NCI-H2081 treated with DMSO at 0.1 percent for 48 hours (cell line): ENCODE measurements at places on chromosomes 1 and 21.
A peak's percentile ranks its signal among the peaks of the same experiment; 100 is the strongest.

- DNase-seq = no peak
Measured at GRCh38 chr21:38170283-38170682, 86.5 kb upstream of the KCNJ15 start.

DNA sequence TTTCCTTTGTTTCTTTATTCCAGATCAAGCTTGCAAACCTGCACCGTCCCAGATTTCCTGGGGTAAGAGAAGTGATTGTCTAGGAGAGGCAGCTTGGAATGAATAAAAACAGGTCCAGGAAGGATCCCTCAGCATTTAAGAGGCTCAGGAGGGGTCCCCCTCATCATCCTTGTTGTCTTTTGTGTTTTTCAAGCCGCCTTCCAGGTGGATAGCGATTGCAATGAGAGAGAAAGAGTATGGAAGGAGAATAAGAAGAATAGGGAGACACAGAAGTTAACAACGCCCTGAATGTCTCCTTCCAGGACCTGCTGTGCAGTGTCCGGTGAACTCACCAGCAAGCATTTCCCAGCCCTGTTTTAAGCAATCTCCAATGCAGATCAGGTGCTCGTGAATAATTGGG is 8.5 kb downstream of the ERG start:
- DNase-seq = no peak

DNA sequence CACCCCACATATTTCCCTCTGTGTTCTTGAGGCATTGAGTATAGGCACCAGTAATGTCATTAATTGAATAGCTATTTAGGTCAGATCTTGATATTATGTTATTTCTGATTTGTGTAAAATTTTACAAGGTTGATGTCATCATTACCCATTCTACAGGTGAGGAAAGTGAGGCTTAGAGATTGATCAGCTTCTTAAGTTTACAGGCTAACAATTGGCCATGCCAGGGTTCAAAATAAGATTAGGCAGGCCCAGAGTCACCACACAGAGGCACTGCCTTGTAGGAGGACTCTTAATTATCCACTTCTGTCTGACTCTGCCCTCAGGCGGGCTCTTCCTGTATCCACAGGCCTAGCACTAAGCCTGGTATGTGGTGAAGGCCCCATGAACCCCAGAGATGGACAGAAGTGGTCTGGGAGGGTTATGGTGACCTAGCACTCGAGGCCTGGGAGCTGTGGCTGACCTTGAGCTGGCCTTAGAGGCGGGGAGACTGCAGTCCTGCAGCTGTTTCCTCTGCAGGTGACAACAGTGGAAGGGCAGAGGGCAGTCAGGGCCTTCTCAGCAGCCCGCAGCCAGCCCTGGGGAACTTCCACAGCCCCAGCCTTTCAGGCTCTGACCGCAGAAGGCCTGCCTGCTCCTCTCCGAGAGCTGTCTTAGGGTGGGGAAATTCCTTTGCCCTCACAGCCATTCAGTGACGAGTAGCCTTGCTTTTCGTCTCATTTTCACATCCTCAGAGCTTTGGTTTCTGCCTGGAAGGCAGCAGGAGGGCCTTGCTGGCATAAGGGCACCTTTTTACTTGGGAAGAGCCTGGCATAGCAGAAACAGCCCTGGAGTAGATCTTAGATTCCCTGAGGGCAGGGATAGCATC is 12.2 kb downstream of the ZDHHC18 start:
- no peak for DNase-seq

- no peak for DNase-seq
Measured at GRCh38 chr1:27726173-27727044, 648 bp downstream of the FAM76A start.

DNA sequence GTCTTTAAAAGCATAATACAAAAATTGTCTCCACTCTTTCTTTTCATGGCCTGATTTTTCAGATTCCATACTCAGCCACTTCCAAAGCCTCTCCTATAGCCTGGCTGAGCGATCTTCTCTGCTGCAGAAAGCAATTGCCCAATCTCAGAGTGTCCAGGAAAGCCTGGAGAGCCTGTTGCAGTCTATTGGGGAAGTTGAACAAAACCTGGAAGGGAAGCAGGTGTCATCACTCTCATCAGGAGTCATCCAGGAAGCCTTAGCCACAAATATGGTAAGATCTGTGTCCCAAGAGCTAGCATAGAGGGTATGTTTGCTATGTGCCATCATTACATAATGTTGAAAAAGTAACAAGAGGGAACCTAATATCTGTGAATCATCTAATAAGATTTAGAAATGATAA is 130.7 kb upstream of the BMP8A start:
- no peak for DNase-seq

GRCh38 chr1:214029796-214030195 is 42.0 kb downstream of the PROX1 start:
- DNase-seq = no peak

- DNase-seq = no peak
Measured at GRCh38 chr1:206790502-206791250, 18.4 kb upstream of the IL10 start.

GRCh38 chr1:154951901-154952657 is 3.8 kb downstream of the PBXIP1 start:
- no peak for DNase-seq

DNA sequence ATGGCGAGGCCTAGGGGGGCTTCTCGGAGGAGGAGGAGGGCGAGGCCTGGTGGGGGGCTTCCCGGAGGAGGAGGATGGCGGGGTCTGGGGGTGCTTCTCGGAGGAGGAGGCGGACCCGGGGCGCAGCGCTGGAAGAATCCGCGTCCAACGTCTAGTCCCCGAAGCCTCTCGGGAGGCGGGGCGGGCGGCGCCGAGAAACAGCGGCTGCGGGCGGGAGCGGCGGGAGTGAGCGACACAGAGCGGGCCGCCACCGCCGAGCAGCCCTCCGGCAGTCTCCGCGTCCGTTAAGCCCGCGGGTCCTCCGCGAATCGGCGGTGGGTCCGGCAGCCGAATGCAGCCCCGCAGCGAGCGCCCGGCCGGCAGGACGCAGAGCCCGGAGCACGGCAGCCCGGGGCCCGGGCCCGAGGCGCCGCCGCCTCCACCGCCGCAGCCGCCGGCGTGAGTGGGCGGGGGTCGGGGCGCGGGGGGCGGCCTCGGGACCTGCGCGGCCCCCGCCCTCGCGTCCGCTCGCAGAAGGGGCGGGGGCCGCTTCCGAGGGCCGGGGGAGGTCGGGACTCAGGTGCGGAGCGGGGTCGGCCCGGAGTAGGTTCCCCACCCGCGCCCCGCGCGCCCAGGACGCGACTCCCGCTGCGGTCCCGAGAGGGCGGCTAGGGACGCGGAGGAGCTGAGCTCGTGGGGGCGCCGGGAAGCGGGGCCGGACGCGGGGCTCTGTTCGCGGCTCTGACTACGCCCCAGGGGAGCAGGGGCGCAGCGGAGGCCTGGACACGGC is at the start of gene KLHL17:
TSS of gene KLHL17 (plus strand) at position 222 of the 769 bp plus-strand sequence. CDS start at position 332, 110 bp downstream.
- no peak for DNase-seq

DNA sequence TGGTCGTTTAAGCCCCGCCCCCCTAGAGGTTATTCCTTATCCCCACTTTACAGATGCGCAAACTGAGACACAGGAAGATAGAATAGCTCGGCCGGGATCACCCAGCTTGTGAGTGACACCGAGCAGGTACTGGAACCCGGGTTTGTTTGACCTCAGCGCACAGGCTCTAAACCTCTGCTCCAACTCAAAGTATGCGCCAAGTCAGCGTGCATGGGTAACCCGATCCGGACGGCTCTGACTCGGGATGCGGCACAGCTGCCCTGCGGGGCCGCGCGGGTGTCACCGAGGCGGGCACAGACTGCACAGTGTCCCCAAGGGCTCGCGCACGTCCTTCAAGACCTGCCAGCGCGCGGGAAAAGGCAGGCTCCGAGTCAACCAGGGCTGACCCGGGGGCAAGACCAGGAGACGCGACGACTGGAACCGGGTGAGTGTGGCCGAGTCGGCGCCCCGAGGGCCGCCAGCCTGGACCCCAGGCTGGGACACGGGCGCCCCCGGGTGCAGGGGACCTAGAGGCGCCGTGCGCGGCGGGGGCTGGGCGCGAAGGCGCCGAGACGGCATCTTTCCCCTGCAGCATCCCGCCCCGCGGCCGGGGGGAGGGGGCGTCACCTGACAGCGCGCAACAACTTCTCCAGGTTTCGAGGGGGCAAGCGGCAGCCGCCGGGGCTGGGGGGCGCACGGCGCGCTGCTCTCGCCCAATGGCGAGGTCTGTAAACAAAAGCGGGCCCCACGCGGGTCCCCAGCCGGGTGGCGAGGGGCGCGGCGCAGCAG is 101.9 kb upstream of the SOD1 start:
- no peak for DNase-seq

GRCh38 chr1:173669491-173669941 is at the start of gene ANKRD45:
Gene ANKRD45, minus strand, starts transcription at chr1:173669851. Its CDS starts 10,433 bp downstream, at chr1:173659418.
- peak; percentile 23 for DNase-seq

DNA sequence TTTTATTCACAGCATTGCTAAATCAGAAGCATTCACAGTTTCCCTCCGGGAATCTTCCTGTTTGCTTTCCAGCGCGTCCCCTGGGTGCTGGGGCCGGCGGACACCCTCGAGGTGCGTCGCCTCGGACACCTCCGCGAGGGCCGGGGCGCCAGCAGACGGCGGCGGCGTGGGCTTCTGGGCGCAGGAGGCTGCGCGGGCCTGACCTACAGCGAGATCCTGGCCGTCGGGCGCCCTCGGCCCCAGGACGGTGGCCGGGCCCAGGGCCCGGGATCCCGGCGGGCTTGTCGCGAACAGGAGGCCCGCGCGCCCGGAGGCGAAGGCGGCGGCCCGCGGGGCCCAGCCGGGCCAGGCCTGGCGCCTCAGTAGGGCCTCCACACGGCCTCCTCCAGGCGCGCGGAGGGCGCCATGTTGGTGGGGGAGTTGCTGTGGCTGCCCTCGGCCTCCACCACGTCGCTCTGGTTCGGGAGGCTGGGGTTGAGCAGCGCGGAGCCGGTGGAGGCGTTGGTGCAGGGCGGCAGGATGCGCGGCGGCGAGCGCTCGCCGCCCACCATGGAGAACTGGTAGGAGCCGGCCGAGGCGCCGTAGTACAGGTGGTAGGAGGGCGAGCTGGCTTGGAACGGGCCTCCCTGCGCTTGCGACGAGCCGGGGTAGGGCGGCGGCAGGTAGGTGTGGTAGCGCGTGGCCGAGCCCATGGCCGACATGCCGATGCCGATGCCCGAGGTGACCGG is 123.1 kb downstream of the CLIC6 start:
- no peak for DNase-seq

GRCh38 chr1:221778535-221779142 is 36.8 kb upstream of the DUSP10 start:
- no peak for DNase-seq

GRCh38 chr1:65458730-65459396 is 38.4 kb downstream of the LEPR start:
- DNase-seq = no peak

GRCh38 chr1:34538481-34538880 is 216.4 kb upstream of the GJB5 start:
- DNase-seq = no peak
